LNCaP clone FGC (cell line): ENCODE measurements at places on chromosomes 16 and 17.

DNA sequence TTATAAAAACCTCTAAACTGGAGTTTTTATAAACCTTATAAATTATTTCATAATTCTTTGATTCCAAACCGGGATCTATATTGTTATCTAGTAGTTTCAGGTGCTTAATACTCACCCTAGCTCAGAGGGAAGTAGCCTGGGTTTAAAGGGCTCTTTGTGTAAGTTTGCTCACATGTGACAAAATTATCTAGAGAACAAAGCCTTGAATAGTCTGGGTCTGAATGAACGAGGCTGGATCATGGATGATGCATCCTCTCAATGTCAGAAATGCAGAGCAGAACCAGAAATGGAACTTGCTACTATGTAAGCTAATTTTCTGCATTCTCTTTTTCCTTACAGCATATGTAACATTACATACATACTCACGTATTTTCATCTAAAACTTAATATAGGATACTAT lies 103.9 kb upstream of the NETO2 start:
- no peak for DNase-seq

DNA sequence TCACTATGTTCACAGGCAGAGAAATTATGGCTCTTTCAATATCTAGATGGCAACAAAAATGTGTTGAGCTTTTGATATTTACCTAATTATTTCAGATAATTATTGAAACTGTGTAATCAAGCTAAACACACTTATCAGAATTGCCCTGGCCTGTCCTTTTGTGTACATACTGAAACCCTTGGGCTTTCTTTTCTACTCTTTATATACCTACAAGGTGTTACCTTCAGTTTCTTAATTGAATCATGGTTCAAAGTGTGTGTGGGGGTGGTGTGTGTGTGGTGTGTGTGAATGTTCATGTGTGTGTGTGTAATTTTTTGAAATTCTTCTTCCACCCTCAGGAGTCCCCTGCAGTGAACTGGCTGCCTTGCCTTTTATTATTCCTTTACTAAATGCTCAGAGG lies 506.8 kb upstream of the SOX9 start:
- DNase-seq, result no peak

DNA sequence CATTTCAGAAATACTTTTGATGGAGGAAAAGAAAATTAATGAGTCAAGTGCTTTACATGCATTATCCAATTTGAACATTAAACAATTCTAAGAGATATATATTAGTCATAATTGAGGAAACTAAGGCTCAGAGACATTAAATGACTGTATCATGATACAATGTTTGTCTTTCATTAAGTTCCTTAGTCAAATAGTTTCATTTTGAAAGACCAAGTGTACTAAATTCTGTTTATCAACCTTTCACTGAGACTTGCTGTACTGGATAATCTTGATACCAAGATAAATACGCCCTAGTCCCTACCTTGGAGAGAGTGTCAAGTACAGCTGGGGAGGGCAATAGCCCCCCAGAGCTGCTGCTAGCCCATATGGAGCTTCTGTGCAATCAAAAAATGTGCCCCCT lies 24.2 kb downstream of the TOM1L2 start:
- peak; percentile 78 for DNase-seq

- no peak for DNase-seq
Measured at GRCh38 chr16:81703177-81704155, 75.6 kb upstream of the PLCG2 start.

- DNase-seq, result no peak
Measured at GRCh38 chr17:81322271-81323082, 27.4 kb upstream of the SLC38A10 start.

- no peak for DNase-seq
Measured at GRCh38 chr16:85566561-85567100, 46.5 kb upstream of the GSE1 start.

DNA sequence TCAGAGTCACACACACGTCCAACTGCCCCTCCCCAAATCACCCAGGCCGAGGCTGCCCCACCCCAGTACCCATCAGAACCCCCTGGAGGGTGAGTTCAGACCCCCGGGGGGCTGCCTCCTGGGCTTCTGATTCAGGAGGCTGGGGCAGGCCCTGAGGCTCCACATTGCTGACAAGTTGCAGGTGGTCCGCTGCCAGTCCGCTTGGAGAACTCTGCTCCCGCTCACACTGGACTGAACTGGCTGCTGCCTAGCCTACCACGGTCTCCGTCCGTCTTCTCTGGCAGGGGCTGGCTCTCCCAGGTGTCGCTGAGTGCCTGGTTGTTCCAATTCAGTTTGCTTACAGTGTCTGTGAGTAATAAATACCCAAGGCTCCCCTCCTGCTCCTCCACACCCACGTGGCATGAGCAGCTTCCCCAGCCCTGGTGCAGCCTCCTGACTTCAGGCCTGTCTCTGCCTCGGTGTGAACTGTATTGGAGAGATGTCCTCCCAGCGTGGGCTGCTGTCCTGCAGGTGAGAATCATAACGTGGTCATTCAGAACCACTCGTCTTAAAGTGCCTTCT lies 163.4 kb downstream of the LAT start:
- no peak for DNase-seq

GRCh38 chr16:82965808-82966207 lies 339.0 kb downstream of the CDH13 start:
- no peak for DNase-seq

DNA sequence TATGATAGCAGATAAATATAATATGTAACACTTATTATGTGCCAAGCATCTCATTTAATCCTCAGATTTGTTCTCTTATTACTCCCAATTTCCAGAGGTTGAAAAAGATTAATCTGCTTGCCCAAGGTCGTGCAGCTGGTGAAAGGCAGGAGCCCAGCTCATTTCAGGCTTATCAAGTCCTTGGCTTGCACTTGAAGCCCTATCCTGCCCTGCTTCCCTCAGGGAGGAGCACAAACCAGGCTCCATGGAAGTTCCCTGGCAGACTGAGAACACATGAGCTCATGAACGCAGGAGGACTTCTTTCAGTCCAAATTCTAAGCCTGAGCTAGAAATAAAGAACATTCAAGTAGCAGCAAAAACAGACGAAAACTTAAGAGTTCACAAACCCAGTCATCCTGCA lies 74.8 kb downstream of the USP31 start:
- DNase-seq, result no peak

- no peak for DNase-seq
Measured at GRCh38 chr17:39400547-39401411, 647 bp downstream of the FBXL20 start.

GRCh38 chr17:12756786-12757185 lies 32.5 kb upstream of the ARHGAP44 start:
- no peak for DNase-seq

DNA sequence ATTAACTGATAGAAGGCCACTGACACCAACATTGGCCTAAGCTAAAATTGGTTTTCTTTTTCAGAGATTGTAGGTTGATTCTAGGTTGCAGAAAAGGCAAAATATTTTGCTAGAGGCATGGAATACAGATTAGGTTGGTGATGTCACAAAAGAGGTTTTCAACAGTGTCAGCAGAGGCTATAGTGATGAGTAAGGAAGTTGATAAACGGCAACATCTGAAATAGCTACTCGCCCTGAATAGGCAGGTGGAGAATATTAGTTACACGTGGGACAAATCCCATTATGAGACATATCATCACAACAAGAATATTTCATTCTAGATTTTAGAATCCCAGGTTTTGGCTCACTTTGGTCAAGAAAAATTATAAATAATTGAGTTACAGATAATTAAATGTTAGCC lies 1.5 kb upstream of the TOM1L1 start:
- DNase-seq, result no peak

DNA sequence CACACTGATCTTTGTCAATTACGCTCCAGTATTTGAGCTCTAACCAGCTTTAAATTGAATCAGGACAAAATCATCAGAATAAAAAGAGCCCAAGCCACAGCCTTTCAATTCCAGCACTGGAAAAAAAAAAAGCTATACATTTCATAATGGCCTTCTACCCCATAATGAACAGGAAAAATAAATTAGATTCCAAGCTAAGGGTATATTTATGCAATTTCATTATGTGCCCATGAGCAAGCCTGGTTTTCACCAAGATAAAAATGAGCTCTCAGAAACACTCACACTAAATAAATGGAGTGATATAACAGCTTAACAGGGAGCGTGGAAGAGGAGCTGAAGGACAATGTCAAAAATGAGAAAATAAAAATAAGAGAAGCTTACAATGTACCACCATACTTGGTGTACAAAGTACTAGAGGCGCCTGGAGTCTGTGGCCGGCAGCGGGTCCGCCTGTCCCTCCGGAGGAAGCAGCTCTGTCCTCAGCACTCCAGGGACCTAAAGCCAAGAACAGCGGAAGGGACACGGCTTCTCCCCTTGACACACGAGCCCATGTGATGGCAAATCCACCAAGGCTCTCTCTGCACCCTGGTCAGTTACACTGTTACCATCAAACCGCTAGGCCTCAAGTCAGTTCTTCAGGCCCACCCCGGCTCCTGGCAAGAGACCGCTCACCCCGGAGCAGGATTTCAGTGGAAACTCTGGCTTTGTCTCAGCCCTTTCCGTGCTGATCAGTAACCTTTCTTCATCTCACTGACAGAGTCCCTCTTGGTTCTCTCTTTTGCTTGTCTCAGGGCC lies 69.6 kb downstream of the RBFOX3 start:
- no peak for DNase-seq

GRCh38 chr16:46775214-46775613 lies 27.1 kb upstream of the MYLK3 start:
- no peak for DNase-seq

- no peak for DNase-seq
Measured at GRCh38 chr17:60442271-60443173, 20.2 kb downstream of the CHCT1 start.

- no peak for DNase-seq
Measured at GRCh38 chr17:81176666-81177065, 10.6 kb upstream of the AATK start.

- DNase-seq, result no peak
Measured at GRCh38 chr17:39351508-39351907, 49.9 kb downstream of the FBXL20 start.

DNA sequence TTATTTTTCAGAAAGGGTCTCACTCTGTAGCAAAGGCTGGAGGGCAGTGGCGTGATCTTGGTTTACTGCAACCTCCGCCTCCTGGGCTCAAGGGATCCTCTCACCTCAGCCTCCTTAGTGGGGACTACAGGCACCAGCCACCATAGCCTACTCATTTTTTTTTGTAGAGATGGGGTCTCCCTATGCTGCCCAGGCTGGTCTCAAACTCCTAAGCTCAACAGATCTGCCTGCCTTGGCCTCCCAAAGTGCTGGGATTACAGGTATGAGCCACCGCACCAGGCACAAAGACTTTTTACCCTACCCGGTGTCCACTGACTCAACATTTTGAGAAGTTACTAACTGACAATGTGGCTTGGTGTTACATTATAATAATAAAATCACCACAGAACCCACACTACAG lies 7.2 kb downstream of the GRB2 start:
- no peak for DNase-seq

- DNase-seq, result no peak
Measured at GRCh38 chr16:9138021-9138680, 46.7 kb downstream of the HAPSTR1 start.

DNA sequence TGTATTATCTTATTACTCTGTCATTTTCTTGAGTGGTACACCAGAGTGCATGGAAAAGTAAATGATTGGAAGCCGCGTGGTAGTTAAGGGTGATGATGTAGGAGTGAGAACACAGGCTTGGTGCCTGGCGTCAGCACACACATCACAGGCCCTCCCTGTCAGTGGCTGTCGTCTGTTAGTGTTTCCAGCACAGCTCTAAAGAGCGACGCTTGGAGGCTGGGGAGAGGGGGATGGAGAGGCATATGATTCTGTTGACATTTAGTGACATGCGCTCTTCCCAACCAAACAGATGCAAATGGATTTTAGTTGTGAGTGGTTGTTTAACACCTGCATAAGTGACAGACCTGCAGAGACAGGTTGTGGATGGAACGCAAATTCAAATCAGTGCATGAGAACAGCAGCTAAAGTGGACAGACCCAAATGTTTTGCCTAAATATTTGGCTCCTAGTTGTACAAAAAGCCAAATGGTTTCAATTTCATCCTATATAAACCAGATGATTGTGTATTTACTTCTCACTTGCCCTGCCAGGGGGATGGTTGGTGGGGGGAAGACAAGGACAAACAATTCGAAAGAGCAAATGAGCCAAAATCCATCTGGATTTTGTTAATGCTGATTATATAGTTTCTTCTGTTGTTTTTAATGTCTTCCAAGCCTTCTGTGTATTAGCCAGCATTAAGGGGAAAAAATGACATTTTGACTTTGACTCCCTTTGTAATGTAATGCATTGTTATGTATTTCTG lies 222.3 kb downstream of the WWOX start:
- no peak for DNase-seq

GRCh38 chr17:53619025-53619424 lies 203.7 kb upstream of the KIF2B start:
- no peak for DNase-seq

- no peak for DNase-seq
Measured at GRCh38 chr17:34305606-34306005, 13.6 kb upstream of the CCL8 start.

DNA sequence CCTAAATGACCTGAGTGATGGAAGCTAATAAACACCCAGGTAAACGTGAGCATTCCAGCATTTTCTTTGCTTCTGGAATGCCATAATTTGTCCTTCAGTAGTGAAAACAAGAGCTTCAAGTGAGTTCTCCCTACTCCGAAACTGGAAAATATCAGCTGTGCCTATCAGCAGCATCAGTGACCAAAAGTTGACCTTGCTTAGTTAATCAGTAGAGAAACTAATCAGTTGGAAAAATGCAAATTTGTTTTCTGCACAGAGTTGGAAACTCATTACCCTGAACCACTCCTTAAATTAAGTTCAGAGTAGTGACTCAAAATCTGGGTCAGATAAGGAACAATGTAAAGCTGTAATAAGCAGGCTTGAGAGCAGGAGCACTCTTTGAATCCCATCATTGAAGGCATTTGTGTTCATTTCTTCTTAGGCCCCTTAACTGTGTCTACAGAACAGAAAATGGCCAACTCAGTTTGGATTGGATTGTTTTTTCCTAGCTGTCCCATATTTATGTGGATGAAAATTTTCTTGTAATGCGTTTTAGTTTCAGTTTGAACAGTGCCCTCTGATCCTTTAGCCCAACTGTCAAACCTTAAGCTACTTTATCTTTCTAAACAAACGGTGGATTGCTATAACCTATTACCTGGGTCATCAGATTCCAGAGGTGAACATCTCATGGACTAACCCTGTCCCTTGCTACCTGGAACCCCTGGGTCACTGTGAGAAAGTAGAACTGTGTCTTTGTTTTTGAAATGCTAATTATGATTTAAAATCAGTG lies 290.4 kb downstream of the TOX3 start:
- no peak for DNase-seq

GRCh38 chr17:41547921-41548843 lies 20.1 kb upstream of the KRT19 start:
- no peak for DNase-seq

DNA sequence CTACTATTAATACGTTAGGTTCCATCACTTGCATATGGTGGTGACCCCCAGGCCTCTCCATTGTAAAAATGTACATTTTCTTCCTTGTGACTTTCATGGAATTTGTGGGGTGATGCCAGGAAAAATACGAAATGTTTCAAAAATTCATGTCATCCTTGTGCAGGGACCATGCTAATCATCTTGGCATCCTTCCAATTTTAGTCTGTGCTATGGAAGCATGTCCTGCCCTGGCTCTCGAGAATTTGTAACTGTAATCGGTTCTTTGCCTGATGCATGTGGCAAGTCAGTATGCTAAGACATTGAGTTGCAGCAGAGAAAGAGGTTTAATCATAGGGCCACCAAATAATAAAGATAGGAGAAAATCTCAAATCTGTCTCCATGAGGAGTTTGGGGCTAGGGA lies 14.3 kb upstream of the GINS3 start:
- no peak for DNase-seq

GRCh38 chr17:76735586-76736348 lies 1.4 kb downstream of the SRSF2 start:
- DNase-seq, result no peak

GRCh38 chr16:64250866-64251265 lies 871.0 kb downstream of the CDH11 start:
- DNase-seq, result no peak
